Stimulated activated CD4-positive, alpha-beta T cell treated with anti-CD3 and anti-CD28 coated beads, Interleukin-15, amount 100 ng/mL, for 48 hours (primary cell): ENCODE measurements at places on chromosomes 7 and 10.

- no peak for DNase-seq
Observed at GRCh38 chr10:96648297-96648696, 61.5 kb upstream of the TM9SF3 start.

- DNase-seq: no peak
Observed at GRCh38 chr10:128473396-128473795, 347.2 kb upstream of the MKI67 start.

- DNase-seq: no peak
Observed at GRCh38 chr10:32516567-32517495, 70.9 kb downstream of the CCDC7 start.

GRCh38 chr7:66504131-66504530 lies 124.5 kb upstream of the KCTD7 start:
- no peak for DNase-seq

DNA sequence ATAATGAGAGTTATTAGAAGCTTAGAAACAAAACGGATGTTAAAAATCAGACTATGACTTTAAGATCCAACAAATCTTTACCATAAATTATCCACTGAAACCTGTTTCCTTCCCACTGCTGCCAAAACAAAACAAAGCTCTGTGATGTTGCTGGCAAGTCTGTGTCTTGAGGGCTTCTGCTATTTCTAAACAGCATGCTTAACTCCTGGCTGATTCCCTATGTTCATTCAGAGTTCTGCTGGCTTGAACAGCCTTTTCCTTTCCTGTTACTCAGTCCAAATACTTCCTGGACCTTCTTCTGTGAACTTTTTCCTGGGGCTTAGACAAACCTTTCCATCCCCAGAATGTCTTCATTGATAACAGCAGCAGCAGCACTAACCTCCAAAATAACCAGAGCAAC lies 448.1 kb downstream of the SORCS1 start:
- no peak for DNase-seq

- no peak for DNase-seq
Observed at GRCh38 chr7:37216156-37216852, 232.4 kb downstream of the ELMO1 start.

GRCh38 chr7:50728184-50728583 lies 54.5 kb downstream of the GRB10 start:
- DNase-seq: no peak
